ENCODE measurements at places on chromosomes 5 and 9. TPM values are rescaled to one million over a fixed set of nuclear protein-coding genes. Genes with fewer than 3 reads are reported as not detected.

CDC20B gene
- polyA plus RNA-seq, result 7.5 TPM

DMRTA1 gene
- polyA plus RNA-seq, result 2.7 TPM

BAAT gene
- 0.74 TPM for polyA plus RNA-seq

CTSL gene
- 71.8 TPM for polyA plus RNA-seq

CDKN2B gene
- polyA plus RNA-seq, result 0.10 TPM

GFM2 gene
- 45.1 TPM for polyA plus RNA-seq

PCDHGB6 gene
- 7.6 TPM for polyA plus RNA-seq

IQGAP2 gene
- 19.1 TPM for polyA plus RNA-seq

DNA sequence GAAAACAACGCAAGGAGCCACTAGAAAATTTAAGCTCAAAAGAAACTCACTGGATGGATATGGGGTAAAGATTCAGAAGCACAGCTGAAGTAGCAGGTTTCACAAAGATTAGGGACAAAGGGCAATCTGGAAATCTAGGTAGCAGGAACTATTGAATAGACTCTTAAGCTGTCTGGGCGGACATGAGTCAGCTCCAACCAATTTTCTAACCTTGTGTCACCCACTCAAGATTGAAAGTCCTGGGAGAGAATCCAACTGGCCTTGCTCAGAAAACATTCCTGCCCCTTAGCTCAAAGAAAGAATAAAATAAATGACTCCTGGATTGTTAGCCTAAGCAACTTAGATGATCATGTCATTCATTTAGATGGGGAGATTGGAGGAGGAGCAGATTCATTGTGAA is 69.2 kb downstream of the STK32A start:
- DNase-seq, result no peak

DNA sequence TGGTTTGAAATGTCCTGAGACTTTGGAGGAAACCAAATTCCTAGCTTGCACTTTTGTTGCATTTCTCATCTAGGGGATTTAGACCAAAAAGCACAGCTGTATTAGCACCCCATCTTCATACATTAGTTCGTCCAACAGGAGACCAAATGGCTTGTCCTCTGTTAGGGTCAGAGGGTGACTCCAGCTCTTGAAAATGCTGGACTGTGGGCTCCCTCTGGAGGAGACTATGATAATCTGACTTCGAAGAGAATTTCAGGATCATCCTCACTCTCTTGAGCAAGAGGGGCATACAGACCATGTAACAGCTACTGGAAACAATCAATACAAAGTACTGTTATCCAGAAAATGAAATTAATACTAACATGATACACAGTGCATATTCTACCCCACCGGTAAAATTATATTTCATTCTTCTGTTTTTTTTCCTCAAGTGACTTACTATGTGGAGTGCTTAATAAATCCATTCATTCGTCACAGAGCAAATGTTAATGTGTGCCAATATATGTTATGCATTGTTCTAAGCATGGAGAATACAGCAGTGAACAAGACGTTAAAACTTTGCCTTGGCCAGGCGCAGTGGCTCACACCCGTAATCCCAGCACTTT is 63.7 kb upstream of the PPP2CA start:
- peak; percentile 82 for DNase-seq

GRCh38 chr9:31325778-31326177 is 1058.7 kb upstream of the ACO1 start:
- no peak for DNase-seq

- no peak for DNase-seq
These were observed 7.4 kb downstream of the CPLX2 start for GRCh38 chr5:175878544-175879438.

- no peak for DNase-seq
These were observed 22.9 kb downstream of the C5orf15 start for GRCh38 chr5:133945568-133945967.

DNA sequence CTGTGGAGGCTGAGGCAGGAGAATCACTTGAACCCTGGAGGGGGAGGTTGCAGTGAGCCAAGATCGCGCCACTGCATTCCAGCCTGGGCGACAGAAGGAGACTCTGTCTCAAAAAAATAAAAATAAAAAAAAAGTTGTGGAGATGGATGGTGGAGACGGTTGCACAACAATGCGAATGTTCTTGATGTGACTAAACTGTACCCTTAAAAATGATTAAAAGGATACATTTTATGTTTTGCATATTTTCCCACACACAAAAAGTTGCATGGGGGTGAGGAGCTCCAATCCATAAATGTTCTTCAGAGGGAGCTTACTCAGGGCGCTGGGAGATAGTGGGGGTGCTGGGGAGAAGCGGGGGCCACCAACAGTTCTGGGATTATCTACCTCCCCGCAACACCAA is 43.8 kb upstream of the CDKN2AIPNL start:
- DNase-seq, result no peak

DNA sequence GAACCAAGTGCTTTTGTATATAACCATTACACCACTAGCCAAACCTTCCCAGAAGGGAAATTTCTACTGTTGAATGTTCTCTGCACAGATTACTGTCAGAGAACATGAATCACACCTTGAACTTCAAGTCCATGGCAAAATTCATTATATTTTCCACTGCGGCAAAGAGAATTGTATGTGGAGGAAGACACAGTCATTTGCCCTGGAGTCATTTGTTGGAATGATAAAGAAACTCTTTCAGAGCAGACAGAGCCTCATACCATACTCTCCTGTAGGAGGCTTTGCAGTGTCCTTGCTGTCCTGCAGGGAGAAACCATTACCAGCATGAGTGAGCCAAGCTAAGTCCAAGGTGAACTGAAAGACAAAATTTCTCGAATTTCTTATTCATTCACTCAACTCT is 369.0 kb downstream of the ARHGEF28 start:
- DNase-seq, result no peak

DNA sequence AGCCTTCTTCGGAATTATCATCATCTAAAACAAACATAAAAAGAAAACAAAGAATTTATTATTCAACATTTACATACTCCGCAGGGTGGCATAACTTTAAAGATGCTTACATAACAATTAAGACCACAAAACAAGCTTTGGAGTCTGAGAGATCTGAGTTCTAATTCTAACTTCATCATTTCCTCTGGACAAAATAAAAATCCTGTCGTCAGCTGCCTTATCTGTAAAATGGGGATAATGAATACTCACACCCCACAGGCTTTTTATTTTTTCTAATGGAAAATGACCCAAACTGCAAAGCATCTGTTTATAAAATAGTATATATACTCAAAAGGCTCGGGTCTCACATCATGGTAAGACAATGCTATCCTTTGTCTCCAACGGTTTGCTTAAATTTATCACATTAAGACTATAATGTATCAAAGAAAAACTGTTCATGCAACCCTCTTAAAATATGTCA is 4.3 kb downstream of the ARRDC3 start:
- DNase-seq, result no peak

- DNase-seq, result no peak
These were observed 16.6 kb upstream of the MEGF9 start for GRCh38 chr9:120730654-120731514.

- DNase-seq, result no peak
These were observed 1.8 kb upstream of the PPARGC1B start for GRCh38 chr5:149728303-149728702.

- no peak for DNase-seq
These were observed 92.4 kb upstream of the SLC1A1 start for GRCh38 chr9:4397917-4398316.

DNA sequence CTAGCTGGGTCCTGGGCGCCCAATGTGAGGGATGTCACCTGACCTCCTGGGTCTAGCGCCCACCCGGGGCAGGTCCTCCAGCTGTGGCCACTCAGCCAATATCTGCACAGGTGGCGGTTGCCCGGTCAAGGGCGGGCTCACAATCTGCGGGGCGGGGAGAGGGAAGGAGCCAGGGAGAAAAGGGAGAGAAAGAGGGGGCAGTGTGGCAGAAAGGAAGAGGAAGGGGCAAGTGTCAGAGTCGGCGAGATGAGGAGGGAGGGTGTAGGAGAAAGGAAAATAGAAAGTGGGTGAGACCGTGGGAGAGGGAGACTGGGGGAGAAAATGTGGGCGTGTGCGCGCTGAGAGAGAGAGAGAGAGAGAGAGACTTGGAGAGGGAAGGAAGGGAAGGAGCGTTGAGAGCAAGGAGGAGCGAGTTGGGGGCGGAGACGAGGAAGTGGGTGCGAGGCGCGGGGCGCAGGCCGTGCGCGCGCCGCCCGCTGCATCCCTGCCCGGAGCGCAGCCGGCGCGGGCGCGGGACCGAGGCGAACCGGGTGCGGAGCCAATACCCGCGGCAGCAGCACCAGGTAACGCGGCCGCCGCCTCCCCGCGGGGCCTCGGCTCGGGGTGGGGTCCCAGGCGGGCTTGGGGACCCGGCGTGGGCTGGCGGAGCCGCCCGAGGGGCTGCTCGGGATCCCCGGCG is at the start of gene HRH2:
TSS of gene HRH2 (plus strand) at position 479 of the 679 bp plus-strand sequence. CDS start 25,163 bp downstream, outside the sequence.
- no peak for DNase-seq

- DNase-seq, result no peak
These were observed 62.2 kb downstream of the RAD23B start for GRCh38 chr9:107345327-107345726.

DNA sequence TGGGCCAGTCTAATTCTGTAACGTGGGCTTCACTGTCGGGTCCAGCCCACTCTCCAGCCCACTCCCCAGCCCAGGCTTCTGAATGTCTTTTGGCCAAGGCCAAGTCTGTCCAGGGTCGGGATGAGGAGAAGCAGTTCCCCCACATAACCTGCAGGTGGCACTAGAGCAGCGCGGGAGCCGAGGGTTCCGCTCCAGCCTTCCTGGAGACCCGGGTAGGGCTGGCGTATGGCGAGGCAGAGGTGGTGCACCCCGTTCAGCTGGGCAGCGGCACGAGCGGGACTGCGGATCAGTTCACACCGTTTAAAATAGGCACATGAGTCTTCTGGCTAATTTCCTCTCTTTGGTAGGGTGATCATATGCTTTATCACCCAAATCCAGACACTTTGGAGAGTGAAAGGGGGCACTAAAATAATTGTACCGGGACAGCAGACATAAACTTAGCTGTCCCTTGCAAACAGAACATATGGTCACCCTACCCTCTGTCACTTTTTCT is 185.9 kb downstream of the MSX2 start:
- peak; percentile 53 for DNase-seq

DNA sequence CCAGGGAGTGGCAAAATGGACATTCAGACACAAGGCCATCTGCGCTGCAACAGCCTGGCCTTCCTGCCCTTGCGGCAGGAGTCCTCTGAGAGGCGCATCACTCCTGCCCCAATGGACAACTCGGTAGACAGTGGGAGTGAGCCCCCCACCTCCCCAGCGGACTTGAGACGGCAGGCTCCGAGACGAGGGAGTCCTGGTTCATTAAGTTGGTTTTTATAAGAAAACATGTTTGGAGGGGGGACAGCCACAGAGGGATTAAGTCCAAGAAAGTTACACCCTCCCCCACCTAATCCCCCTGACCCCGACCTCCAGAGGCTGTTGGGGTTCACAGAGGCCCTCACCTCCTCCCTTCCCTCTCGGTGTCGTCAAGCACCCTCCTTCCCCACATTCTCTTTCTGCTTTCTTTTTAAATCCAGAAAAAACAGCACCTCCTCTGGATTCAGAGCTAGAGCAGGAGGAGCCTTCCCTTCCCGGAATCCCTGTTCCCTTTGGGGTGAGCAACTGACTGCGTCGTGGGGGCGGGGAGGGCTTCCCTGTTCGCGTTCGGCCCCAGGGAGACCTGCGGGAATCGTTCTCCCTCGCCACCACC is 1.8 kb upstream of the EGR1 start:
- DNase-seq, result no peak

DNA sequence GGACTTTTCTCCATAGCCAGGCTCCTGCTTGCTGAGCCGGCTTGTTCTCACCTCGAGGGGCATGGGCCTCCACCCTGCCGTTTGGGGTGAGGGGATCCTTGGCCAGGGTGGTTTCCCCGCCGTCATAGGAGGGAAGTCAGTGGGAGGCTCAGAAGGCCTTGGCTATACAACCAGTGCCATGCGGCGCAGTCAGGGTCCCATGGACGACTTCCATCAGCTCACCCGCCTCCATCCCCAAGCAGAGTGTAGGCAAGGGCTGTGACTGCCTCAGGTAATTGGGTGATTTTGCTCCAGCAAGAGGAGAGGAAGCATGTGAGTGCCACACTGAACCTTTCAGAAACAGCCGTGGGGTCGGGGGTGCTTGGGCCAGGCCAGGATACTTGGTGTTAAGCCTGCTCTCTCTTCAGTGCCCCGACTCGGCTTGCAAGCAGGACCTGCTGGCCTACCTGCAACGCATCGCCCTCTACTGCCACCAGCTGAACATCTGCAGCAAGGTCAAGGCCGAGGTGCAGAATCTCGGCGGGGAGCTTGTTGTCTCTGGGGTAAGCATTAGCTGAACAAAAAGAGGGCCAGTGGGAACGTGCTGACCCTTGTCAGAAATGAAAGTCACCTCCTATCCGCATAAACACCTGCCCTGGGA is 57.2 kb upstream of the LRRTM2 start:
- DNase-seq, result no peak

DNA sequence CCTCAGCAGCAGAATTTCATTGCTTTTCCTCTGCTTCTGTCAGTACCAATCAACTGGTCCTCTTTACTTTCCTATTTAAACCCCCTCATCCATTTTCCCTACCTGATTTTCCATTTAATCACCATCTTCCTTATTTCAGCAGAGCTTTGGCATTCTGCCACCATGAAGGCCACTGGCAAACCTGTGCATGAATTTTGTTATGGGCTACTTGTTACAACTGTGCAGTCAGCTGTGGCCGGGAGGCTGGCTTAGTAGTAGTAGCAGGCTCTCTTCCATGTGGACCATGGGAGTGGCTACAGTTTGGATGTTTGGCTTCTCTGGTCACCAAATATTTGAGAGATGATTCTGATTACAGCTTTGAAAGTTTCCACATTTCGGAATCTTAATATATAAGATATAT is 976.6 kb upstream of the SEMA6A start:
- no peak for DNase-seq

DNA sequence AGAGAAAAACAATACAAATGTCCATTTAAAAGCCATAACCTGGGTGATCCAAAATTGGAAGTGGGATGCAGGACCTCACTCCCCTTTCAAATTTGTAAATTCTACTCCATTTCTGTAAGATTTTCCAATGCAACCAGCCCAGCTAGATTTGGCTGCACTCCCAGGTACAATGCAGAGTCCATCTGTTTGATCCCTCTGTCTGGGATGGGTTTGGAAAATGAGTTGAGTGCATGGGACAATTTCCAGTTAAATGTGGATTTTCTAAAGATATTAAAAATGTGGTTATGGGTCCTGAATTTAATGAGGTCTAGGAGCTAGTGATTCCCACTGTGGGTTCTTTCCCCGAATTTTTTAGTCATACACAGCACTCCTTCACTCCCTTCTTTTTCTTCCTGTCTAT is 104.0 kb upstream of the ATP10B start:
- no peak for DNase-seq

- DNase-seq, result no peak
These were observed 23.3 kb upstream of the TRMT10B start for GRCh38 chr9:37730256-37730655.

GRCh38 chr5:124061663-124062062 is 549.7 kb downstream of the CSNK1G3 start:
- peak; percentile 41 for DNase-seq

- no peak for DNase-seq
These were observed 33.8 kb upstream of the ANXA2R start for GRCh38 chr5:43073597-43074546.
